ENCODE measurements at places on chromosomes 4 and X. TPM values are rescaled to one million over a fixed set of nuclear protein-coding genes. Genes with fewer than 3 reads are reported as not detected.

The EDA gene
- 1.1 TPM for total RNA-seq

The PRPS2 gene
- total RNA-seq = 63.0 TPM

The GPRASP3 gene
- total RNA-seq = 12.0 TPM

The FGFBP2 gene
- not detected for total RNA-seq

The CHRDL1 gene
- 1.2 TPM for total RNA-seq

The ZCCHC12 gene
- total RNA-seq = 0.12 TPM

The MAOA gene
- total RNA-seq = 5.5 TPM

The ERCC6L gene
- total RNA-seq = 12.4 TPM

The PPP2R2C gene
- total RNA-seq = 1.4 TPM

The PAK3 gene
- 2.9 TPM for total RNA-seq

The SLC10A7 gene
- total RNA-seq = 12.5 TPM

The F8A2 gene
- not detected for total RNA-seq

The STOX2 gene
- total RNA-seq = 0.12 TPM

The MRPL1 gene
- total RNA-seq = 25.2 TPM

The UGT2B7 gene
- not detected for total RNA-seq

The ARSJ gene
- total RNA-seq = 40.9 TPM

The PF4V1 gene
- total RNA-seq = 0.33 TPM

The SLC25A53 gene
- 8.9 TPM for total RNA-seq

The TLR6 gene
- 3.0 TPM for total RNA-seq

The HPSE gene
- 0.75 TPM for total RNA-seq

The RBMX2 gene
- 21.0 TPM for total RNA-seq

The IL3RA gene
- total RNA-seq = not detected

The GABRG1 gene
- total RNA-seq = not detected

The NCAPG gene
- total RNA-seq = 22.2 TPM

The TCP11X2 gene
- not detected for total RNA-seq

The BEND2 gene
- total RNA-seq = not detected

The NKX3-2 gene
- 0.55 TPM for total RNA-seq

The PRR32 gene
- not detected for total RNA-seq

The GAGE12J gene
- not detected for total RNA-seq

The MAGEB17 gene
- not detected for total RNA-seq

The ADH1C gene
- total RNA-seq = 0.44 TPM

The CACNA1F gene
- not detected for total RNA-seq

The TGIF2LX gene
- total RNA-seq = not detected

The MCUB gene
- total RNA-seq = 21.5 TPM

The FHIP1A gene
- total RNA-seq = 1.4 TPM

The MAGEE1 gene
- total RNA-seq = 1.6 TPM

The AMTN gene
- not detected for total RNA-seq

The GLOD5 gene
- total RNA-seq = not detected

The TRPC5OS gene
- total RNA-seq = not detected

The SASH3 gene
- not detected for total RNA-seq

The OTUD6A gene
- total RNA-seq = under 0.01 TPM

The KLHL13 gene
- 6.0 TPM for total RNA-seq

The EIF4E gene
- 227 TPM for total RNA-seq

The INTU gene
- 8.1 TPM for total RNA-seq
